ENCODE measurements at places on chromosomes 5 and 9.
A peak's percentile ranks its signal among the peaks of the same experiment; 100 is the strongest.

DNA sequence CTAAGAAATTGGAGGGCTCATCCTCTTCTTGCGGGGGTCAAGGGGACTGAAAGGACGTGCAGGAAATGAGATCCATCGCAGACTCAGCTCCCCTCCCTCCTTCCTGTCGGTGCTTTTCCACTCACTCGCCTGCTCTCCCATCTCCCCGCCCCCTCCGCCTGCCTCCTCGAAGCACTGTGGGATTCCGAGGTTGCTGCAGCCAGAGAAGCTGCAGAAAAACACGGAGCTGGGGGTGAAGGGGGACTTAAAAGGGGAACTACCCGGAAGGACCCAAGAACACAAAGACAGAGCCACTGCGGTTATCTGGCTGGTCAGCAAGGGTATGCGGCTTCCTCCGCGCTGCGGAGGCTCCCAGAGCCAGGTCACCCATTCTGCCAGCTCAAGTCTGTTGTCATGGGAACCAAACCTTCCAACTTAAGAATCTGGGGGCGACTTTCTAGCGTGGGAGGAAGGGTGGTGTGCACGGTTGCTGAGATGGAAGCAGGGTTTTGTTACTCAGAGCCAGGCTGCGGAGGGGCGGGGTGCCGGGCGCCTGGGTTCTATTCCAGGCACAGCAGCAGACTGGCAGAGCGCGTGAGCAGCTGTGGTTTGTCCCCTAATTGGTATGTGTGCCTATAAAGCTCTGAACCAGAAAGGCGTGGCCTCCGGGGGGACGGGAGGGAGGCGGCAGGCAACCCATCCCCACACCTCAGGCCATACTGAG, 24.9 kb downstream of the PCDHGC5 start:
- H3K27me3 ChIP-seq: no peaks in the 10 kb centered on the region
- DNase-seq: peak; percentile 81
- peak overlapping the region; percentile 89 for H3K4me3 ChIP-seq
- H3K27ac ChIP-seq: peak overlapping the region; percentile 65

DNA sequence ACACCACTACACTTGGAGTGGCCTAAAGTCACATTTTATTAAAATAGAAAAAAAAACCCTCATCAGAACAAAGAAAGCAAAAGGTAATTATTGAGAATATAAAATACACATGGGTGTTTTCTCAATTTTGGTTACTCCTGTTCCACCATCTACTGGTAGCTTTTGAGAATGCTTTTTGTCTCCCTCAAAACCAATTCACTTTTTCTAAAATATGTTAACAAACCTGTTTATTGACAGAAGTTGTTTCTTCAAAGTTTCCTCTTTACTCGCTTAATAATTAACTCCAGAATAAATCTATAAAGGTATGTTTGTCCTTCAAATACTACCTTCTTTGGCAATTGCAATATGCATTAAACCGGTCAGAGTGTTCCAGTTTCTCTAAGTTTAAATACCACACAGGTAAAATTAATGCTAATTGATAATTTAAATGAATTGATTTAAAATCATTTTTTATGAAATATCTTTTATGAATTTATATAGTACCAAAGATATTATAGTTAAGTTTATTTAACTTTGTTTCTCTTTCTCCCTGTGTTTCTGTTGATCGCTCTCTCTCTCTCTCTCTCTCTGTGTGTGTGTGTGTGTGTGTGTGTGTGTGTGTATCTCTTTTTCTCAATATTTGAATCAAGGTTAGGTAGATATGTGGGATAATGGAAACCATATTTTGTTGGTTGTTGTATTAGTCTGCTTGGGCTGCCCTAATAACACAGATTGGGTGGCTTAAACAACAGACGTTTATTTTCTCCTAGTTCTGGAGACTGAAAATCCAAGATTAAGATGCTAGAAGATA, 487.4 kb downstream of the PRDM9 start:
- peaks cover 7% of the 10 kb centered on the region for H3K36me3 ChIP-seq
- no peaks in the 10 kb centered on the region for H3K27me3 ChIP-seq

GRCh38 chr9:129338724-129339430, 160.8 kb upstream of the IER5L start:
- no peak for DNase-seq
- H3K4me1 ChIP-seq: peaks cover 3% of the 10 kb centered on the region
- no peak overlapping the region for H3K4me3 ChIP-seq
- no peak overlapping the region for H3K27ac ChIP-seq
- no peaks in the 10 kb centered on the region for H3K36me3 ChIP-seq

GRCh38 chr9:37036776-37037502, 2.9 kb upstream of the PAX5 start:
- H3K27me3 ChIP-seq: peaks cover 48% of the 10 kb centered on the region
- no peak overlapping the region for H3K27ac ChIP-seq
- DNase-seq: no peak

DNA sequence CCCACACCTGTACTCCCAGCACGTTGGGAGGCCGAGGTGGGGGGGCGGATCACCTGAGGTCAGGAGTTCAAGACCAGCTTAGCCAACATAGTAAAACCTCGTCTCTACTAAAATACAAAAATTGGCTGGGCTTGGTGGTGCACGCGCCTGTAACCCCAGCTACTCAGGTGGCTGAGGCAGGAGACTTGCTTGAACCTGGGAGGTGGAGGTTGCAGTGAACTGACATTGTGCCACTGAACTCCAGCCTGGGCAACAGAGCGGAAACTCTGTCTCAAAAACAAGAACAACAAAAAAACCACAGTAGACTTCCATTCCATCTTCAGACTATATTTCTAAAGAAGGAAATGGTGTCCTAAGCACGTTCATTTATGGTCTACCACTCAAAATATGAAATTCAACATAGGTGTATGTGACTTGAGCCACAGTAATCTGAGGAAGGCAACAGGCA, 14.2 kb upstream of the SERINC5 start:
- H3K27me3 ChIP-seq: peaks cover 5% of the 10 kb centered on the region
- no peak for DNase-seq
- H3K27ac ChIP-seq: no peak overlapping the region
- H3K4me1 ChIP-seq: no peaks in the 10 kb centered on the region

DNA sequence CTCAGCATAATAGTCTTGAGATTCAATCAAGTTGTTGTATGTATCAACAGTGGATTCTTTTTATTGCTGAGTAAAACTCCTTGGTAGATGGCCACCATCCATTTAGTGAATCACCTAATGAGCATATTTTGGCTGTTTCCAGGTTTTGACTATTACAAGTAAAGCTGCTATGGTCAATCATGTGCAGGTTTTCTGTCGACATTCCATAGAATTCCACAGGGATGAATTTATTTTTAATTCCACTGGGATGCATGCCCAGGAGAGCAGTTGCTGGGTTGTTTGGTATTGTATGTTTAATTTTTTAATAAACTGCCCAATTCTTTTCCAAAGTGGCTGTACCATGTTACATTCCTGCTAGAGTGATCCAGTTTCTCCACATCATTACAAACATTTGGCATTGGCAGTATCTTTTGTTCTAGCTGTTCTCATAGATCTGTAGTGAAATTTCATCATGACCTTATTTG, 10.5 kb upstream of the S1PR3 start:
- no peak overlapping the region for H3K27ac ChIP-seq
- peaks cover 43% of the 10 kb centered on the region for H3K27me3 ChIP-seq
- no peak overlapping the region for H3K4me3 ChIP-seq
- H3K36me3 ChIP-seq: no peaks in the 10 kb centered on the region
- no peaks in the 10 kb centered on the region for H3K4me1 ChIP-seq
- no peak for DNase-seq

- no peak overlapping the region for H3K4me3 ChIP-seq
- H3K27ac ChIP-seq: no peak overlapping the region
- H3K27me3 ChIP-seq: peaks cover 23% of the 10 kb centered on the region
- H3K4me1 ChIP-seq: no peaks in the 10 kb centered on the region
- H3K36me3 ChIP-seq: no peaks in the 10 kb centered on the region
Observed at GRCh38 chr9:3793971-3794383, 268.2 kb upstream of the RFX3 start.

- H3K4me1 ChIP-seq: no peaks in the 10 kb centered on the region
- DNase-seq: no peak
- H3K4me3 ChIP-seq: no peak overlapping the region
Observed at GRCh38 chr9:86217076-86217755, 42.2 kb downstream of the C9orf153 start.

DNA sequence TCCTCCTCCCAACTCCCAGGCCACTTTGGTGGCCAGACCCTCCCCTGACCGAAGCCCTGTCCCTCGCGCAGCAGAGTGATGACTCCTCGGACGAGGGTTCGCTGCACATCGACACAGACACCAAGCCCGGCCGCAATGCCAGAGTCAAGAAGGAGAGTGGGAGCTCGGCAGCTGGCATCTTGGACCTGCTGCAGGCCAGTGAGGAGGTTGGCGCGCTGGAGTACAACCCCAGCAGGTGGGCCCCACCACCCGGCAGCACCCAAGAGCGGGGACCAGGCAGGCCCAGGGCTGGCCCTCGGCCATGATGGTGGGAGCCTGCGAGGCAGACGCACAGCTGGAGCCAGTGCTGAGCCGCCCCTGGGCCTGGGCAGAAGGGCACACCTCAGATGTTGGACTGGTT, 90.6 kb downstream of the PHF2 start:
- H3K4me3 ChIP-seq: no peak overlapping the region
- no peak overlapping the region for H3K27ac ChIP-seq
- peak; percentile 49 for DNase-seq
- no peaks in the 10 kb centered on the region for H3K36me3 ChIP-seq
- H3K27me3 ChIP-seq: no peaks in the 10 kb centered on the region
- peaks cover 16% of the 10 kb centered on the region for H3K4me1 ChIP-seq

DNA sequence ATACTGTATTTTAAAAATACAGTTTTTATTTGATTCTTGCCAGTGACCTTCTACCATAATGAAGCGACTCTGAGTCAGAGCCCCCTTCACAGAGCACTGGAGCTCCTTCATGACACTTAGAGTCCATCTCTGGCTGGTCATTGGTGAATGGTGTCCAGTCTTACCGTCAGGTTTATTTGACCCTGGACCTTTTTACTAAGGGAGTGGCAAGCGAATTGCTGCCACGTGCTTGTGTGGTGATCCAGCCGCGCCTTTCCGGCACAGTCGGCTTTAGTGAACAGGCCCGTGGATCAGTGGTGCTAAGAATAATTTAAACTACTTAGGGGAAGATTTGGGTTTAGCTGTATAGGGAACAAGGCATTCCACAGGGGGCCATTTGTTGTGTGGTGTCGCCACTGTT, 48.5 kb downstream of the PRRC2B start:
- peak overlapping the region; percentile 34 for H3K27ac ChIP-seq
- no peak for DNase-seq
- no peak overlapping the region for H3K4me3 ChIP-seq
- H3K4me1 ChIP-seq: peaks cover 31% of the 10 kb centered on the region

DNA sequence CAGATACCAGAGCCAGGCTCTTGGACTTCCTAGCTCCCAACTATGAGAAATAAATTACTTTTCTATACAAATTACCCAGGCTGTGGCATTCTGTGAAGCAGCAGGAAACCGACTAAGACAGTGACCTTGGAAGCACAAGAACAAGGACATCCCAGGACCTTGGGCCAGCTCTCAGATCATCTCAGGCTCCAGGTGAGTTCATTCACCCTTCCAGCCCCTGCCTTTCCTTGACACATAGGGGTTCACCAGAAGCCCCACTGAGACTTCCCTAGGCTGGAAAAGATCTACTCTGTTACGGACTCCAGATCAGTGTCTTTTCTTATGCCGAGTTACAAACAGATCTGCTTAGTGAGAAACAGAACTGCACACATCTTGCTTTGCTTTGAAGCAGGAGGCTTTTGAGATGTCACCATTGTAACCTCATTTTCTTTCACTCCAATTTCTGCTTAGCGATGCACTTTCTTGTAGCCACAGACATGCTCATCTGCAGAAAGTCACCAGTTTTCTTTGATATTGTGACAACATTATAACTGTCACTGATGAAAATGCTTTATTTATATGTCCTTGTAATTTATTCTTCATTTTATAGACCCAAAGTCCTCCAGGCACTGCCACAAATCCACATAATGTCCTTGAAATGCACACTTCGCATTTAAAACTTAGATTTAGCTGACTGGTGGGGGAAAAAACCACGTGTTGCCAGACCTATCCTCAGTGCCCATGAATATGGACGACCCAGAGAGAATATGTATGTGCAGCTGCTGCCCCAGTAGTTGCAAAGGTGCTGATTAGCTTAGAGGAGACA, 8.1 kb downstream of the CD180 start:
- peak overlapping the region; percentile 66 for H3K27ac ChIP-seq
- H3K4me3 ChIP-seq: no peak overlapping the region
- H3K36me3 ChIP-seq: no peaks in the 10 kb centered on the region
- no peaks in the 10 kb centered on the region for H3K27me3 ChIP-seq
- peaks cover 25% of the 10 kb centered on the region for H3K4me1 ChIP-seq
- DNase-seq: no peak

- no peak overlapping the region for H3K27ac ChIP-seq
- H3K36me3 ChIP-seq: no peaks in the 10 kb centered on the region
- peaks cover 72% of the 10 kb centered on the region for H3K27me3 ChIP-seq
- no peaks in the 10 kb centered on the region for H3K4me1 ChIP-seq
- no peak overlapping the region for H3K4me3 ChIP-seq
Observed at GRCh38 chr5:141747152-141748141, 65.4 kb upstream of the ARAP3 start.

DNA sequence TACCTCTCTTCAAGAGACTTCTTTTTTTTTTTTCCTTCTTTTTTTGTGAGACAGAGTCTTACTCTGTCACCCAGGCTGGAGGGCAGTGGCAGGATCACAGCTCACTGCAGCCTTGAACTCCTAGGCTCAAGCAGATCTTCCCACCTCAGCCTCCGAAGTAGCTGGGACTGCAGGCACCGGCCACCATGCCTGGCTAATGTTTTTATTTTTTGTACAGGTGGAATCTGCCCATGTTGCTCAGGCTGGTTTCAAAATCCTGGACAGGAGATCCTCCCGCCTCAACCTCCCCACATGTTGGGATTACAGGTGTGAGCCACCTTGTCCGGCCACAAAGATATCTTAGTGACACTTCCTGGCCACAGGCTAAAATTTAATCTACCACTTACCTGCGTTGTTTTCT, 42.9 kb upstream of the F2RL1 start:
- H3K4me3 ChIP-seq: no peak overlapping the region
- no peaks in the 10 kb centered on the region for H3K27me3 ChIP-seq
- H3K27ac ChIP-seq: no peak overlapping the region
- H3K4me1 ChIP-seq: peaks cover 3% of the 10 kb centered on the region

DNA sequence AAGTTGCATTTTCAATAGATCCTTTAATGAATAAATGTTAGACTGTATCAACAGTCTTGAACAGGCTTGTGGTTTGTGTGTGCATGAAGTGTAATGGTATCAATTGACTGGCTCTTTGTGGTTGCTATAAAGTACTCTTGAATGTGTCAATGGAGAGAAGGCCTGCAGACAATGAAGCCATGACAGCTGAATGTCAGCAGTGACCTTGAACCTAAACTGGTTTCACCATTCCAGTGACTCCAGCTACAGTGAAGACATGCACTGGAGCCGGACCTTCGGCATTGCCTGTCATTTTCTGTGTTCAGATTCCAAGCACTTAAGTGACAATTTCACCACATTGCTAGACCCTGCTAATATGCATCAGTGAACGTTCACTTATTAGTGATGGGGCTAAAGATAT, 276.0 kb upstream of the TMEM161B start:
- no peaks in the 10 kb centered on the region for H3K36me3 ChIP-seq
- H3K27ac ChIP-seq: no peak overlapping the region
- no peaks in the 10 kb centered on the region for H3K4me1 ChIP-seq
- peaks cover 21% of the 10 kb centered on the region for H3K27me3 ChIP-seq
- H3K4me3 ChIP-seq: no peak overlapping the region

- H3K4me1 ChIP-seq: no peaks in the 10 kb centered on the region
- H3K36me3 ChIP-seq: no peaks in the 10 kb centered on the region
- no peak overlapping the region for H3K4me3 ChIP-seq
- H3K27ac ChIP-seq: no peak overlapping the region
- DNase-seq: no peak
- H3K27me3 ChIP-seq: peaks cover 14% of the 10 kb centered on the region
Observed at GRCh38 chr5:180157866-180158265, 51.1 kb downstream of the RASGEF1C start.

GRCh38 chr9:129640086-129640870, 1.7 kb downstream of the ASB6 start:
- peaks cover 10% of the 10 kb centered on the region for H3K4me1 ChIP-seq
- no peaks in the 10 kb centered on the region for H3K27me3 ChIP-seq
- H3K4me3 ChIP-seq: peak overlapping the region; percentile 93
